Natural killer cell (primary cell): ENCODE measurements at places on chromosomes 12 and 14. TPM values are rescaled to one million over a fixed set of nuclear protein-coding genes. Genes with fewer than 3 reads are reported as not detected.

DNA sequence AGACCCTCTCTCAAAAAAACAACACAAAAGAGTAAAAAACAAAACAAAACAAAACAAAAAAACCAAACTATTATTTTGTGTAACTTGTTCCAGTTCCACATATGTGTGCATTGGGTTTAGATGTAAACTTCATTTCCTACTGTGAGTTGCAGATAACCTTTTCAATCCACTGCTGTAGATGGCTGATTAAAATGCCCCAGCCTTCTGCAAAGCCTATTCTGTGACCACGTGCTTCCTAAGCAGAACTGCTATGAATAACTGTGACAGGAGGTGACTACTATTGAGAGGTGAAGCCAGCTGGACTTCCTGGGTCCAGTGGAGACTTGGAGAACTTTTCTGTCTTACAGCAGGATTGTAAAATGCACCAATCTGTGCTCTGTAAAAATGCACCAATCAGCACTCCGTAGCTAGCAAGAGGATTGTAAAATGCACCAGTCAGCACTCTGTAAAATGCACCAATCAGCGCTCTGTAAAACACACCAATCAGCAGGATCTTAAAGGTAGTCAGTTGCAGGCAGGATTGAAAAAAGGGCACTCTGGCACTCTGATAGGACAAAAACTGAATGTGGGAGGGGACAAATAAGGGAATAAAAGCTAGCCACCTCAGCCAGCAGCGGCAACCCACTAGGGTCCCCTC lies 10.3 kb upstream of the ELK3 start:
- DNase-seq = no peak

GRCh38 chr12:45121224-45121623 lies 70.3 kb upstream of the DBX2 start:
- no peak for DNase-seq

Gene BDKRB1
- total RNA-seq = not detected

Gene PLEKHD1
- total RNA-seq = 1.0 TPM

Gene ERBB3
- total RNA-seq = 0.26 TPM

Gene SLC5A8
- not detected for total RNA-seq

Gene CHURC1
- total RNA-seq = 56.1 TPM
